Testis (tissue), 5 donors: ENCODE measurements at places on chromosomes 12 and 14.

GRCh38 chr12:109892748-109893147 lies 7.3 kb upstream of the TCHP start:
- DNase-seq = no peak

DNA sequence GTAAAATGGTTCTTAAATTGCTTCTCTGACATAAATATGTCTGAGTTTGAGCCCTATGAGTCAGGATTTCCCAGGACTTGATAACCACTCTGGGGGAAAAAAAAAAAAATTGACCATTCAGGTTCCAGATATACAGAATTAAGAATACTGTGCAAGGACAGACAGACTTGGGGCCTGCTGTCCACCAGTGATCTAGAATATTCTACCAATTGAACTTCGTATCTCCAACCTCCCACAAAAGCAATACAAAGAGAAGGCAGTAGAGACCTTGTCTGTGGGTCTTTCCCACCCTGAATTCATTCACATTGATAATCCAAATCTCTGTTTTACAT lies 4.1 kb downstream of the SINHCAF start:
- DNase-seq = no peak

DNA sequence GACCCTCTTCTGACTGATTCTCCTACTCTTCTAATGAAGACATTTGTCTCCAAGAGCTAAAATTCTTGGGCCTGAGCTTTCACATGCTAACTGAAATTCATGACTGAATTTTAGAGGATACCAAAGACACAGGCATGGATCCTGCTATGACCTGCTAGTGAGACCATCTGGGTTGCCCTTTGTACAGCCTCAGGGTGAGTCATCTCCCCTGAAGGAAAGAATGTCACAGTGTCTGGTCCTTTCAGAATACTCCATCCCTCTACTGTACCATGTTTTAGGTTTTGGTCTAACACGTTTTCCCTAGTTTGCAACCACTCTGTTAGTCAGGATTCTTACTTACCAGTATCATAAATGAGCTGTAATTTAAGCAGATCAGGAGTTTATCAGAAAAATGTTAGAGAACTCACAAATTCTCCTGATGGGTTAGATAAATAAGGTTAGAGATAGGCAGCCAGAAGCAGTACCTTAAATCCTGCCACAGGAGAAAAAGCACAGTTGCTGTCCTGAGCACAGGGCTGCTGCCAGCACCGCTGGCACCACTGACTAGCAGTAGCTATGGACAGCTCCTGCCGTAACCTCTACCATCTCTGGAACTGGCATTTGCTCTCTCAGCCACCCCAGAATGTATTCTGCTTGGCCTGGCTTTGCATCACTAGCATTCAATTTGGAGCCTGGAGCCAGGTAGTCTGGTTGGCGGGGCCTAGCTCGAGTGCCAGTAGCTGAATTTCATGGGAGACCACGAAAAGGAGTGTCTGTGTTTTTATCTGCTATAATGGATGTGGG lies 127.6 kb downstream of the ANO6 start:
- DNase-seq = no peak

DNA sequence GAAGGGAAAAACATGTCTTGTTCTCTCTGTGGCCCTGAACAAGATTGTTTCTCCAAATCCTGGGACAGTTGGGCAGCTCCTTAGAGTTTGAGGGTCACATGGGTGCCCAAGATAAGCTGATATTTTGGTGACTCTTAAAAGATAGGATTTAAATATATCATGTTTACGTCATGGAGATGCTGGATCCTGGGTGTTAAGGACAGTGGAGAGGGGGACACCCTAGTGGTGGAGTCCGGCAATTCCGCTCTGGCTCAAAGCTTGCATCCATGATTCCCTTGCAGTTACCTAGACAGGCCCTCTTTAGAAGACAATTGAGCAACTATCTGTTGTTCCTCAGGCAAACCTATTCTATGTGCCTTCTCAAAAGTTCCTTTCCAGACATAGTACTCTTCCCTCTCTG lies 101.8 kb downstream of the CMKLR1 start:
- DNase-seq = no peak

GRCh38 chr14:68898248-68899032 lies 80.7 kb downstream of the ACTN1 start:
- no peak for DNase-seq

- DNase-seq = peak; percentile 90
Measured at GRCh38 chr14:23567186-23568020, at the start of gene AP1G2. AP1G2 (minus strand) TSS chr14:23567791; CDS start chr14:23567314, 477 bp downstream.

GRCh38 chr12:28459481-28459880 lies 269.2 kb downstream of the CCDC91 start:
- no peak for DNase-seq

GRCh38 chr14:95182379-95182778 lies 25.1 kb upstream of the DICER1 start:
- DNase-seq = no peak

GRCh38 chr12:12715128-12715458 lies 2.1 kb upstream of the CDKN1B start:
- DNase-seq = no peak

- DNase-seq = no peak
Measured at GRCh38 chr12:4177262-4177661, 96.3 kb upstream of the CCND2 start.

DNA sequence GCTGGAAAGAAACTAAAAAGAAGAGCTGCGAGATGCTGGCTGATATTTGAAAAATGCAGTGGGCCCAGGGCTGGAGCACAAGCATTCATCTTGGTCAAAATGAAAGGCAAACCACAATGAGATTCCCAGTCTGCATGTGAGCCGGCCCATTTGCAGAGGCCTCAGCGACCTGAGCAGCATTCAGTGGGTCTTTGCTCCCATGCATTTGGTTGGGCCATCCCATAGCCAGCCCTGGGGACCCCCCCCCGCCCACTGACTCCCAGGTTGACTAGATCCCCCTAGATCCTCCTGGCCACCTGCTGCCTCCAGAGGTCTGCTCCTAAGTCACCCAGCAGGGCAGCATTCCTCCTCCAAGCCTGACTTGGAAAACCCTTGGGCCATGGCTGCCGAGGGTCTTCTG lies 59.8 kb downstream of the PRMT8 start:
- no peak for DNase-seq

DNA sequence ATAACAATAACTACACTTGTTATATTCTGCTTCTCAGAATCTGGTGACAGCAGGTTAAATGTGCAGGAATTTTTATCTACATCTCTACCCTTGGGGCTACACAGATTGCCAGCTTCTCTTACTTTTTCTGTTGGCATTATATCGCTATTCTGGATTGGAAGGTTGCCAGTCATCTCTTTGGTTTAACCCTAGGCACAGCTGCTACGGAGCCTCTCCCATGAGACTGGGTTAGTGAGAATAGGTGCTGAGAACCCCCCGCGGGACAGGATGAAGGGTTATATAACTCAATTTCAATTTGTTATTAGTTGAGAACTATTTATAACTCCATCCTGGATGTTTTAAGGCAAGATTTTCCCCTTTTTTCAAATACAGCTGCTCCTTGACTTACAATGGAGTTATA lies 73.1 kb downstream of the ACADS start:
- DNase-seq = no peak

- no peak for DNase-seq
Measured at GRCh38 chr14:103943673-103944072, 1.3 kb upstream of the RD3L start.

GRCh38 chr12:131103669-131104462 lies 150.2 kb downstream of the ADGRD1 start:
- no peak for DNase-seq

- DNase-seq = no peak
Measured at GRCh38 chr12:57235017-57235727, 5.7 kb downstream of the SHMT2 start.

GRCh38 chr12:39619316-39619659 lies 315 bp downstream of the ABCD2 start:
- no peak for DNase-seq

DNA sequence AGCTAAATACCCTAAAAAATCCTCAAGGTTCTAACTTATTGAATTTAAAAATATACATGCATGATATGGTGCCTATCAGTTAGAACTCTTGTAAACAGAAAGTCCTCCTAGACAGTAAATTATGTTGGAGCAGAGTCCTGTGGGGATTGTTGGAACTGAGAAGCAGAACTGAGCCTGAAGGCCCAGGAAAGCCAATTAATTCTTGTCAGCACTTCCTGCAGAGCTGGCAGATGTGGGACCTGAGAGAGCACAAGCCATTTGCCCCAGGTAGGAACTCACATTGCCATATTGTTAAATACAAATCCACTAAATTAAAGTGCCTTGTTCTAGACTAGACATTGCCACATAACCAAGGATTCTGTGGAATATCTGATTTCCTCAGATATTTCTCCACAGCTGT lies 117.1 kb downstream of the RTN1 start:
- no peak for DNase-seq

DNA sequence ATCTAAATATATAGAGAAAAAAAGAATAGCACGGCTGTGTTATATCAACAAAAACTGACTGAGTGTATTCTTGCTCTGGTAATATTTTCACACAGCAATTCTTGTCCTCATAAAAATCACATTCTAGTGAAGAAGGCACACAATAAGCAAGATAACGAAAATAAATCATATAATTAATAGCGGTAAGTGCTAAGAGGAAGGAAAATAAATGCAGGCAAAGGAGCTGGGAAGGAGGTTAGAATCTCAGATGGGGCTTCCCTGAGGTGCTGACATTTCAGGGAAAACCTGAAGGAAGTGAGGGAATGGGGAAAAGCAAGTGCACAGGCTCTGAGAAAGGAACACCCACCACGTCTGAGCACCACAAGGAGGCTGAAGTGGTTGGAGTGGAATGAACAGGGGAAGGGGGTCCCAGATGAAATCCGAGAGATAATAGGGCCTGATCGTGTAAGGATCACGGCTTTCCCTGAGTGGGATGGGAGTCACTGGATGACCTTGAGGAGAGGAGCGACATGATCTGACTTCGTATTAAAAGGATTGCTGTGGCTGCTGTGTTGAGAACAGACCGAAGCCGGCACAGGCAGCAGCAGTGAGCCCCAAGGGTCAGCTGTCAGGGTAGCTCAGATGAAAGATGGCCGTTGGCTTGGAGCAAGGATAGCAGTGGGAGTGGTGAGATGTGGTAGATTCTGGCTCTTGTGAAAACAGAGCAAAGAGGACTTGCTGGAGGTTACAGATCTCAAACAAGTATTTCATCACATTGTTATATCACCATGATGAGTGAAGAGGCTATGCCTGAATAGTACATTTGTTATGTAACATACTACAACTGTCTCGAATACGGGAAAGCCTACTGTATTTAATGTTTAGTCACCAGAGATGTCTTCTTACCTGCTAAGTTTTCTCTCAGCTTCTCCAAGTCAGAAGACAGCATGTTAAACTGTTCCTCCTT lies 67.1 kb upstream of the VPS33A start:
- DNase-seq = peak; percentile 44

DNA sequence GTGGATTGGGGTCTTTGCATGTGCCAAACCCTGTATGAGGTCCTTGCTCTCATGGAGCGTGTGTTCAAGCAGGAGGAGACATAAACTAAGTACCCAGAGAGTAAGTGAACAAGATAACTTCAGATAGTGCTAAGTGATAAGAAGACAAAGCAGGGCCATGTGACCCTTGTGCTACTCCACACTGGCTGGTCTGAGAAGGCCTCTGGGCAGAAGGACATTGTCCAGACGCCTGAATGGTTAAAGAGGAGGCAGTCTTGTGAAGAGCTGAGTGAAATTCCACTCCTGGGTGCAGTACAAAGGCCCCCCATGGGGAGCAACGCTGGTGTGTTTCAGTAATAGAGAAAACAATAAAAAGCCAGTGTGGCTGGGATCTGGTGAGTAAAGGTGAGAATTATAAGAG lies 93.3 kb upstream of the RIC8B start:
- no peak for DNase-seq
